ENCODE measurements at places on chromosomes 1 and 21.

- DNase-seq, result no peak
These were observed 120.3 kb downstream of the PPIAL4G start for GRCh38 chr1:148362626-148363438.

- DNase-seq, result no peak
These were observed 401 bp downstream of the ERRFI1 start for GRCh38 chr1:8025671-8026144.

DNA sequence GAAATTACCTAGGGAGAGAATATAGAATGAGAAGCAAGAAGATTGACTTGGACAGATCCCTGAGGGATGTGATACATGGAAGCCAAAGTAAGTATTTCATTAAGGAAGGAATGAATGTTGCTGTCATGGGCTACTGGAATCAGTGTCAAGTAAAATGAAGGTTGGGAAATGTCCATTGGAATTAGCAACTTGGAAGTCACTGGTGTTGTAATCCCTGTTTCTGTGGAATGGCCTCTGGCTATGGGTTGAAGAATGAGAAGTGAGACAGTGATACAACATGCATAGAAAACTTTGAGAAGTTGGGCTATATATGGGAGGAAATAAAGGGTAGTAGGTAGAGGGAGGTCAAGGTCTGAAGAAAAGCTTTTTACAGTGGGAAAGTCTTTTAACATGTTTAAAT, 54.7 kb downstream of the CCDC18 start:
- DNase-seq, result no peak

DNA sequence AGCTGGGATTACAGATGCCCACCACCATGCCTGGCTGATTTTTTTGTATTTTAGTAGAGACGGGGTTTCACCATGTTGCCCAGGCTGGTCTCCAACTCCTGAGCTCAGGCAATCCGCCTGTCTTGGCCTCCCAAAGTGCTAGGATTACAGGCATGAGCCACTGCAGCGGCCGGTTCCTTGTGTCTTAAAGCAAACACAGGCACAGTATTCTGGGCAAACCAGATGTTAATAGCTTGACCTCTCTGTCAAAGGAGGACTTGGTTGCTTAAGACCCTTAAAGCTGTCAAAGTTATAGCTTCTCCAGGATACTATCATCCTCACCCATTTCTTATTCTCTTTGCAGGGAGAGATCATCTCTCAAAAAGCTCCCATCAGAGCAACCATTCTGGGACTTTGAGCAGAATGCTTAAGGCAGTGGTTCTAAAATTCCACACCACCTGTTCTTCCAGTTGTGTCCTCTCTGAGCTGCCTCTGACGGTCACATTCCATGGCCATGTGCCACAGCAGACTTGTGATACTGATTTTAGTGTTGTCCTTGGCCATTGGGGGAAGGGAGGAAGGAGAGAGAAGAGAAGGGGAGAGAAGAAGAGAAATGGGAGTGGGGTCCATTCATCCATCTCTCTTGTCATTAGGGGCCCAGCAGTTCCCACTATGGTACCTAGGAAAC, 81.8 kb downstream of the PBX1 start:
- no peak for DNase-seq

DNA sequence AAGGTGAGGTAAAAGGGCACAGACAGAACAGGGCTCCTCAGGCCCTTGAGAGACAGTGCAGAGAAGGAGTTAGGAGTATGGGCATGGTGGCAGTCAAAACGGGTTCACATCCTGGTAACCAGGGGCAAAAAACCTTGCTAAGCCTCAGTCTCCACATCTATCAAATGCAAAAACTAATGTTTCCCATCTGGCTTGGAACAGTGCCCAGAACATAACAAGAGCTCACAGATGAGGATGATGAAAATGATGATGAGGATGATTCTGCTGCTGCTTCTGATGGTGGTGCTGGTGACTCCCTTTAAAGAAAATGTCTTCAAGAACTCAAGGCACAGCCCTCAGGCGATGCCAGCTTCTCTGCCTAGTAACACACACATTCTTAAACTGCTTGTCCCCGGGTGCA, 24.1 kb downstream of the HHIPL2 start:
- no peak for DNase-seq

GRCh38 chr1:40855513-40855912, 6.7 kb downstream of the CITED4 start:
- DNase-seq, result no peak

- no peak for DNase-seq
These were observed 20.2 kb upstream of the ACTA1 start for GRCh38 chr1:229454056-229454455.

- no peak for DNase-seq
These were observed 98.7 kb upstream of the LHX8 start for GRCh38 chr1:75035536-75035935.
